ENCODE measurements at places on chromosomes 13 and 19.

- DNase-seq: no peak
Measured at GRCh38 chr13:109910194-109910593, 123.8 kb upstream of the IRS2 start.

DNA sequence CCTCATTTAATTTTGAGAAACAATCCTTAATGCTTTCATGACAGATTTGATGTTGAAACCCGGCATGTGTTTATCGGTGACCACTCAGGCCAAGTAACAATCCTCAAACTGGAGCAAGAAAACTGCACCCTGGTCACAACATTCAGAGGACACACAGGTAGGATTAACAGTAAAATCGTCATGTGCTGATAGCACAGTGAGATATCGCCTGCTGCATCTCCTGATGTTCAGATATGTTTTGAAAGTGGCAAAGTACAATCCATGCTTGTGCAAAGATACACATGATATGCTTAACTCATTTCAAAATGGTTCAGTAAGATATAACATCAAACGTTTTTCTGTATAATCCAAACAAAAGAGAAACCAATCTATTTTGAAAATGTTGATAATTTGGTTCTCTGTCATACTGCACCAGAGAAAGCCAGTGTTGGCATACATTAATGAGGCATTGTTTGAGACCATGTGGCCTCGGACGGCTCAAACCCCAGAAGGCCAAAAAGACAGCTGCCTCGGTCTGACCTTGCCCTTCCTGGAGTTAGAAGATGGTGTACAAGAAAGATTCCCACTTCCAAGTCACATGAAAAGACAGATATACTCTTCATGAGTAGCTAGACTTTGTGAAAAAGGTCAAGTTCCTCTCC is 76.2 kb downstream of the DHRS12 start:
- peak; percentile 25 for DNase-seq

DNA sequence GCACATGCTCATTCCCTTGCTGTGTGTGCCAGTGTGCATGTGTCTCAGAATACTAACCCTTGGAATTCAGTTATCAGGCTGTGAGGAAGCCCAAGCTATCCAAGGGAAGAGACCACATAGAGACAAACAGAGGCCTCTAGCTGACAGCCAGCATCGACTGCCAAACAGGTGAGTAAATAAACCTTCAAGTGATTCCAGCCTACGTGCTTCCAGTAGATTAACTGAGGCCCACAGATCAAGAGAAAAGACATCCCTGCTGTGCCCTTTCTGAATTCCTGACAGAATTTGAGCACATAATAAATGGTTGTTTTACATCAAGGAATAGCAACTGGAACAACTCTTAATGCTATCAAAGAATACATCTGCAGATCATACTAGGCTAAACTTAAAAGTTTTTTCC is 17.5 kb downstream of the ZC3H13 start:
- DNase-seq: no peak

DNA sequence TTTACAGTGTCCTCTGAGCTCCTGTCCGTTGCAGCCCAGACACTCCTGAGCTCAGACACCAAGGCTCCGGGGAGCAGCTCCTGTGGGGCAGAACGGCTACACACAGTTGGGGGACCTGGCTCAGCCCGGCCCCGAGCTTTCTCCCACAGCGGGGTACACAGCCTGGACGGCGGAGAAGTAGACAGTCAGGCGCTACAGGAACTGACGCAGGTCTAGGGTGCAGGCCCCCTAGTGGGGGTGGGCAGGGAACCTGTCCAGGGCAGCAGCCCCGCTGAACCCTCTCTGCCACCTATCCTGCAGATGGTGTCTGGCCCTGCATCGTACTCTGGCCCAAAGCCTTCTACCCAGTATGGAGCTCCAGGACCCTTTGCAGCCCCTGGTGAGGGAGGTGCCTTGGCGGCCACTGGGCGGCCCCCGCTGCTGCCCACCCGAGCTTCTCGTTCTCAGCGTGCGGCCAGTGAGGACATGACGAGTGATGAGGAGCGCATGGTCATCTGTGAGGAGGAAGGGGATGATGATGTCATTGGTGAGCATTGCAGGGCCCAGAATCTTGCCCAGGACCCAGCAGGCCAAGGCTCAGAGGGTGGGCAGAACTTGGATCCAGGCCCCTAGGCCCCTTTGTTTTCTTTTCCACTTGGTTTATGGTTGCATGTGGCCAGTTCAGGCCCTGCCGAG is 12.9 kb upstream of the PRR19 start:
- no peak for DNase-seq

- DNase-seq: no peak
Measured at GRCh38 chr19:10780368-10780767, 55.6 kb downstream of the TMED1 start.

GRCh38 chr13:112175162-112176075 is 108.5 kb downstream of the SOX1 start:
- DNase-seq: no peak

GRCh38 chr19:29804493-29804892 is 7.3 kb upstream of the CCNE1 start:
- DNase-seq: no peak

GRCh38 chr13:45063261-45063860 is 56.9 kb upstream of the GTF2F2 start:
- no peak for DNase-seq

DNA sequence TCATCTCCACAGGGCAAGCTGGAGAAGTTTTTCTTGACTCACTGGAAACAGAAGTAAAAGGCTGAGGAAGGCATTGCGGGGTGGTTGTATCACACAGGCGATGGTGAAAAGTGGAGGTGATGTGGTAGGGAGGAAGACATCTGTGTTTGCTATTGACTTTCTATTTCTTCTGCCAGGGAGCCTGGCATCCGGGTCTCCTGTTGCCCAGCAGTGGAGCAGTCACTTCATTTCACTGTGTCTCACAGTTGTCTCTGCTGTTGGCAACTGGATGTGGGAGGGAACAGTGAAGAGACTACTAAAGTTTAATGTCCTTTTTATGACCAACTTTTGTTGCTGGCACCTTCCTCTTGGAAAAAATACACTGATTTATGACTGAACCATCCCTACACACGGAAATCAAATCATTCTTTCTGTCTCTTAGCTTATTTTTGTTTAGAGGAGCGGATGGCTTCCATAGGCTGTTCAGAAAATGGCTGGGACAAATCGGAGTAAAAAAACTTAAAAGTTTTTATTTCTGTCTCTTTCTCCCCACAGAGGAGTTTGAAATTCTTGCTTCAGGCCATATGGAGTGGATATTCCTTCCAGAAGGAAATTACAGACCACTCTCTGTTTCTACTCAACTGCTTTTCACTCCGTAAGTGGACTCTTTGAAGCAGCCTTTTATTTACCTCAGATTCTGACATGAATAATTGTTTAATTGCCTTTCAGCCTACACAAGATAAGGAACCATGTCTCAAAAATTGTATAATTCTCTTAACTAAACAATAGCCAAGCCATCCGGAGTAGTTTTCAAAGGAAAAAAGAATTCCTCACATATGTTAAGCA is 23.8 kb upstream of the MEDAG start:
- no peak for DNase-seq

- DNase-seq: peak; percentile 61
Measured at GRCh38 chr13:57633141-57633949, 1.8 kb downstream of the PCDH17 start.

DNA sequence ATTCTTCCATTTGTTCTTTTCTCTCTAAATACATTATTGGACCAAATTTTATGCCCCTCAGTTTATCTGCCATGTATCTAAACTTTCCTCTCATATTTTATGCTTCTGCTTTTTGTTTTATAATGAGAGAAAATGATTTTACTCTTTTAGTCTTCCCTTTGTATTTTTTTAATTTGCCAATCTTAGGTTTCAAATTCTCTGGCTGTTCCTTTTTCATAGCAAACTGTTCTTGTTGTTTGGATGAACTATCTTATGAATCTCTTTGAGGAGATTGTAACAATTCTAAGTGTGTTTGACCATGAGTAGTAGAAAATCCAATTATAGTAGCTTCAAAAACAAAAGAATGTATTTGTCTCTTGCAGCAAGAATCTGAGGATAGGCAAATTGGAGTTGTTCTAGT is 290.5 kb downstream of the NDFIP2 start:
- no peak for DNase-seq

- DNase-seq: no peak
Measured at GRCh38 chr19:55699221-55699620, 24.2 kb downstream of the EPN1 start.

DNA sequence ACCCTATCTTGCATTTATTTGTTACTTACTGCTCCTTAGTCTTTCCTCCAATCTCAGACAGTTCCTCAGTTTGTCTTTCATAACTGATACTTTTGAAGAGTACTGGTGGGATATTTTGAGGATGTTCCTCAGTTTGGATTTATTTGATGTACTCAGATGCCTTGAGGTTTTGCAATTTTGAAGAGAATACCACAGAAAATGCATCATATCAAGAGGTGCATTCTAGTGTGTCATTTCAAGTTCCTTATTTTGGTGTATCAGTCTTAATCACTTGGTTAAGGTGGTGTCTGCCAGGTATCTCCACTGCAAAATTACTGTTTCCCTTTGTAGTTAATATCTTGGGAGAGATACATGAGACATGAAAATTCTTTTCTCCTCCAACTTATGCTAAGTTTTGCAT is 75.1 kb downstream of the URI1 start:
- DNase-seq: no peak

GRCh38 chr19:54281007-54281728 is at the start of gene LILRB2:
TSS of gene LILRB2 (minus strand) at chr19:54281110. CDS start at chr19:54280496, 614 bp downstream.
- DNase-seq: no peak

DNA sequence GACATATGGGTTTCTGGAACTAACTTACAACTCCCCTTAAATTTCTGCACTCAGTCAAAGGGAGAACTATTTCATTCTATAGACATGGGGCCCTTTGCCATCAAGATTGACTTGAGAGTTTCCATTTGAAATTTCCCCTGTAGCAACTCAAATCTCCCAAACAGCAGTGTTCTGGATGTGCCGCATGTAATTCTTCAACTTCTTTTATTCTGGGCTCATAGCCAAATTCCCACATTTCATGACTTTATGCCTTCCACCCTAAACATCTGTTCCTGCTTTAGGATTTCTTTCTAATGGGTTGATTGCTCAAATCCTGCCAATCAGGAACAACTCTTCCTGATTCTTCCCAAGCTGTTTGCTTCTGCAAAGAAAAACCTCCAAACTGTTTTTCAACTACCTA is 336.0 kb downstream of the TBC1D4 start:
- no peak for DNase-seq

- no peak for DNase-seq
Measured at GRCh38 chr13:55617241-55617640, 1523.5 kb upstream of the PRR20A start.

DNA sequence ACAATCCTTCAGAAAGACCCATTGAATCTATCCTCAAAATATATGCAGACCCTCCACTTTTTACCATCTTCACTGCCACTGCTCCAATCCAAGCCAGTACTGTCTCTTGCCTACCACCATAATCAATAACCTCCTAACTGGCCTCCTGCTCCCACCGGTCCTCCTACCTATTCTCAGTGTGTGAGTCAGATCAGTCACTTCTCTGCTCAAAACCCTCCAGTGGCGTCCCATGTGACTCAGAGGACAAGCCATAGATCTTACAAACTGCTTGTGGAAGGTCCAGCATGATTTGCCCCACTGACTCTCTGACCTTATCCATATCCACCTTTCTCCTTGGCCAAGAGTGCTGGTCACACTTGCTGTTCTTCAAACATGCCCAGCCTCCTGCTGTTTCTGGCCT is 23.4 kb upstream of the MBNL2 start:
- no peak for DNase-seq

DNA sequence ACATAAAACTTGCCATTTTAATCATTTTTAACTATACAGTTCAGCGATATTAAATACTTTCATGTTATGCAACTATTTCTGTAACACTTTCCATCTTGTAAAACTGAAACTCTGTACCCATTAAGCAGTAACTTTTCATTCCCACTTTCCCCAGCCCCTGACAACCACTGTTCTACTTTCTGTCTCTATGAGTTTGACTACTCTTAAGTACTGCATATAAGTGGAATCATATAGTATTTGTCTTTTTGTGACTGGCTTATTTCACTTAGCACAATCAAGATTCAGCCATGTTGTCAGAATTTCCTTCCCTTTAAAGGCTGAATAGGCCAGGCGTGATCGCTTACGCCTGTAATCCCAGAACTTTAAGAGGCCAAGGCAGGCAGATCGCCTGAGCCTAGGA is 56.2 kb downstream of the ARHGAP35 start:
- no peak for DNase-seq

GRCh38 chr19:17881701-17882100 is 10.0 kb downstream of the SLC5A5 start:
- DNase-seq: no peak

DNA sequence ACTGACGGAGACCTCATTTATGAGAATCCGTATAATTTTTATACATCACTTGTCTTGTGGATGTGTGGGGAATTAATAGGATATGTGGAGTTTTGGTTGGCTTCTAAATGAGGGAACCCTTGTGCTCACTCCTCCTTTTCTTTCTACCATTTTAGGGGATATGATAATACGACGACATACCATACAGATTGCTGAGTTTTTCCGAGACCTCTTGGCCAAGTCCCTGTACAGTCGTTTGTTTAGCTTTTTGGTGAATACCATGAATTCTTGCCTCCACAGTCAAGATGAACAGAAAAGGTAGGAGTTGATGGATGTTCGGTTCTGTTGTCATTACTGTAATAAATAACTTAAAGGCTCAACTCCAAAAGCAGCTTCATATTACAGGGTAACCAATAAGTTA is 335.2 kb downstream of the MYO16 start:
- no peak for DNase-seq

DNA sequence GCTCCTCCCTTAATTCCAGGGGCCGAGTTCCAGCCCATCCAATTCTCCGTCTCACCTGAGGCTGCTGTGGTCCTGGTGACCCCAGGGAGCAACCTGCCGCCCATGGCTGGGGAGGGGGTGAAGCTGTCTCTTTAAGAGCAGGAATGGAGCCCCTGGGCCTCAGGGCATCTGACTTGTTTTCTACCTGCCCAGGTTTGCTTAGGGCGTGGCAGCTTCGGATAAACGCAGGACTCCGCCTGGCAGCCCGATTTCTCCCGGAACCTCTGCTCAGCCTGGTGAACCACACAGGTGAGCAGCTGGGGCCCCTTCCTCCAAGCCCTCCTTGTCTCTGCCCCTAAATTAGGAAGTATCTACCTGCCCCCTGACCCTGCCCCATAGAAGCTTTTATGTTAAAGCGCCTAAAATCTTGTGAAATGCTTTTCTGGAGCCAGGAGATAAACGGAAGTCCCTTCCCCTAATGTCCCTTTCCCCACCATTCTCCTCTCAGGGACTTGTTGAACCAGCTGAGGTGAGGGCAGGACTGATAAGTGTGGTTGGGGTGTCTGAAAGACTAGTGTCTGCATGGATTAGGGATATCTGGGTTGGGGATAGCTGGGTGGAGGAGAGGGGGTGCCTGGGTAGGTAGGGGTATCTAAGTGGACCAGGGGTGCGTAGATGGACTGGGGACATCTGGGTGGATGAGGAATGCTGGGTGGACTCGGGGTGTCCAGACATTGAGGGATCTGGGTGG is 614 bp downstream of the FXYD3 start:
- no peak for DNase-seq

Data from amygdala (tissue), 56 donors.